Kasumi-1 (cell line): ENCODE measurements at places on chromosomes 2 and 18.

DNA sequence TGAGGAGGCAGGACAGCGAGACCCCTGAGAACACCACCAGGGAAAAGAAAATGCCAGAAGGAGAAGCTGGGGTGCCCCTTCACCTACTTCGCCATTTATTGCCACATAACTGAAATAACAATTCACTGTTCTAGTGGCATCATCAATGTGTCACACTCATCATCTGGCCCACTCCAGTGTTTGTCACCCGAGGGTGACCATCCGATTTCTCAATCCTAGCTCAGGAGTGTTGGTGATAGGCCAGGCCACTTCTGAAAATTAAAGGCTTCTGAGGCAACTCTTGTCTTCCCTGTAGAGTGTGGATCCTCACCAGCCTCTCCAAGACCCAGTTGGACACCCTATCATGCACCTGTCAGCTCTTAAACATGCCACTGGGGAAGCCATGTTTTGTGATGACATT lies 62.9 kb upstream of the BZW1 start:
- DNase-seq, result no peak

- no peak for DNase-seq
Measured at GRCh38 chr2:241506793-241507429, 1.5 kb downstream of the STK25 start.

DNA sequence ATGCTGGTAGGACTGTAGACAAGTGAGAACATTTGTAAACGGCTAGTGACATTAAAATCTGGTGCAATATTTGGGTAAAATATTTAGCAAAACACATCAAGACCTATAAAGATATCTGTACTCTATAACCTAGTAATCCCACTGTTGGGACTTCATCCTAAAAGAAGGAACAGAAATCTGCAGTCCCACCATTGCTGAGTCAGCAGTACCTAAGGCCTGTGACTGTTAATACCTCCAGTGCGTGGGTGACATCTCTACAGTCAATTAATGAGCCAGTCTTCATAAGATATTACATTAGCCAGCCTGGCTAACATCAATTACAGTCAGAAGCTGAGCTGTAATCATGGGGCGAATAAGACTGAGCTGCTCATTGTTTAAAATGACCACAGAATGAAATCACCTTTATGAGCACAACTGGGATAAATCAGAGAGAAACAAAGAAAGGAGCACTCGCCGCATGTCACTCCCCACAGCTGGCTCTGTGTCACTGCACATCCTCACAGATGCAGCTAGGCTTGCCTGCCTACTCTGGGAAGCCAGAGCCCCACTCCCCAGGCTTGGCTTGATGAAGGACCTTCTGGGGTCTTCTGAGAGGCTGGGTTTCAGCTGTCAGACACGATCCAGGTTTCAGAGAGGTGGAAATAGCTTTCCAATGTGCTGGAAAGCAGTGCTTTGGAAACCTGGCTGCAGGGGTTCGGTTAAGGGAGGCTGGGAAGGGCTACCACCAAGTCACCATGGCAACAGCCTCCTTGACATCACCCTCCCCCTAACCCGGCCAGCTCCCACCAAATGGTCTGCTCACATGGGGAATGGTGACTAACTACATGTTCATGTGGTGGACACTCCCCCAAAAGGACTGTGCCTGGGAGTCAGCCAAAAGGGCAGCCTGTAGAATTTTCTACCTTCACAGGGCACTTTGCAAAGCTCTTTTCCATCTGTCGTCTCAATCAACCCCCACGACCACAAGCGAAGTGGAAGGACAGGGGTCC lies 145.0 kb downstream of the ZBTB7C start:
- no peak for DNase-seq

GRCh38 chr2:105665480-105665879 lies 79.2 kb upstream of the NCK2 start:
- no peak for DNase-seq

DNA sequence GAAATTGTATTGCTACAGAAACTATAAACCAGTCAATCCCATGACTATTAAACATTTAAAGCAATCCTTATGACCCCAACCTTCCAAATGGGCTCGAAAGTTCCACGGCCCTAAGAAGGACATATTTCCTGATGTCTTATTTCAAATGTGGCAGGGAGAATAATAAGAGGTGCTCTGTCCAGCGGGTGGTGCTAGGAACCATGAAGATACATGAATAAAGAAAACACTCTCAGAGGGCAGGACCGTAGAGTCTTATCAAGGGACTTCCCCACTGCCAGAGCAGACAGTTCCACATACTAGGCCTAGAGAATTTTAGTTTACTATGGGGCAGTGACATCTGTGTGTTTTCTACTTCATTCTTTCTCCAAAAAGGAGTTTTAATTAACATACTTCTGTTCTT lies 187.1 kb upstream of the PIK3C3 start:
- DNase-seq, result peak; percentile 26

DNA sequence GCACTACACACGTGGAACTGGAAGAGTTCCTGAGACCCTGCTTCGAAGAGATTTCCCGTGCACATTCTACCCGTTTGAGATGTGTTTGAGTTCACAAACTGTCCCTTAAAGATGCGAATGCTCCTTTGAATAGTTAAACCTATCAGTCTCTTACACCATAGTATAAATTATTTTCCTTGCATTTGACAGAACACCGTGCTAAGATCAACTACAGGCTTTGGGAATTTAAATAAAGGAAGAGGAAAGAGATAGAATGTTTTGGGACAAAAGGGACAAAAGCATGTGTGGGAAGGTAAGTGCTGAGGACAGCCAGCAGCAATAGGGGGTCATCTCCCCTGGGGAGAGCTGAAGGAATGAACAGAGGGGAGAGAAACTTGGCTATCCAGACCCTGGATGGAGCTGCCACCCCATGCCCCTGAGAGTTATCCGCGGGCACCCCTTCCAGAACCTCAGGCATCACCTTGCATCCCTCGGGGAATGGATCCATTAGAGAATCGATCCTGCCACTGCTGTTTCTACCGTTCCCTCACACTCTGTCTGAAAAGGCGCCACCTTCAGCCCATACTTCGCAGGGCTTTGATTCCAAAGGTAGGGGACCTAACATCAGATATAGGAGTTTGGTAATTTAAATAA lies 888 bp upstream of the ADCY3 start:
- peak; percentile 50 for DNase-seq

GRCh38 chr2:128313091-128313836 lies 5.4 kb downstream of the HS6ST1 start:
- no peak for DNase-seq

GRCh38 chr18:28175930-28176697 lies 816 bp downstream of the CDH2 start:
- no peak for DNase-seq

- DNase-seq, result no peak
Measured at GRCh38 chr18:76932026-76932819, 109.9 kb downstream of the ZNF236 start.

- no peak for DNase-seq
Measured at GRCh38 chr2:181607629-181608590, 49.0 kb downstream of the CERKL start.

DNA sequence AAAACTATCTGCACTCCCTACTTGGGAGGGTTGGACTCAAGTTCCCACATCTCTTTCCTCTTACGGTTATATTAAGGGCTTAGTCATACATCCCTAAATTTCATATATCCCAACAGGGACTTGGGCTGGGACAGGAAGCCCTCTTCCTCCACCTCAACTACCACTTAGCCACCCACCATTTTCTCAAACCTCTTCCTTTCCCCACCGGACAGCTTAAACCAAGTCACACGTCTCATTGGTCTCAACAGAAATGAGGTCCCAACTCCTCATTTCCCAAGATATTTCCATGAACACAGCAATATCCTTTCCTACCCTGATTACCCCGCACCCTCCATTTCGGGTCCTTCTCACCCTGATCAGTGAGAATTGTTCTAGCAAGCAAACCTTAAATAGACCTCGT lies 736 bp downstream of the ZSCAN30 start:
- peak; percentile 18 for DNase-seq

DNA sequence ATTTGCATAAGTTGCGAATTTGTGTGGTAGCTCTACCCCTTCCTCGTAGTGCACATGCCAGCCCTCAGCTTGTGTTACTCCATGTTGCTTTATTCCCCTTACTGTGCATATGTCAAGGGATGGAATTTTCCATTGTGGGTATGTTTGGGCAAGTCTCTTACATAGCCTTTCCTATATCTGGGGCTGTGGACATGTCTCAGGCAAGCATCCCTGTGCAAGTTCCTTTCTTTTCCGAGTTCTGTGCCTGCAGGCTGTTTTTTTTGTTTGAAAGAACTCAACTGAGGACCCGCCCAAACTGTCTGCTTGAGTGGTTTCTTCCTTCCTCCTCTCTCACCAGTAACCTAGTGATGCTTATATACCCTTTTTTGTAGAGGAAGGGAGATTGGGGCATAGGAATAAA lies 1739.1 kb upstream of the PIK3C3 start:
- no peak for DNase-seq

- no peak for DNase-seq
Measured at GRCh38 chr2:216056739-216057138, 24.9 kb downstream of the PECR start.

DNA sequence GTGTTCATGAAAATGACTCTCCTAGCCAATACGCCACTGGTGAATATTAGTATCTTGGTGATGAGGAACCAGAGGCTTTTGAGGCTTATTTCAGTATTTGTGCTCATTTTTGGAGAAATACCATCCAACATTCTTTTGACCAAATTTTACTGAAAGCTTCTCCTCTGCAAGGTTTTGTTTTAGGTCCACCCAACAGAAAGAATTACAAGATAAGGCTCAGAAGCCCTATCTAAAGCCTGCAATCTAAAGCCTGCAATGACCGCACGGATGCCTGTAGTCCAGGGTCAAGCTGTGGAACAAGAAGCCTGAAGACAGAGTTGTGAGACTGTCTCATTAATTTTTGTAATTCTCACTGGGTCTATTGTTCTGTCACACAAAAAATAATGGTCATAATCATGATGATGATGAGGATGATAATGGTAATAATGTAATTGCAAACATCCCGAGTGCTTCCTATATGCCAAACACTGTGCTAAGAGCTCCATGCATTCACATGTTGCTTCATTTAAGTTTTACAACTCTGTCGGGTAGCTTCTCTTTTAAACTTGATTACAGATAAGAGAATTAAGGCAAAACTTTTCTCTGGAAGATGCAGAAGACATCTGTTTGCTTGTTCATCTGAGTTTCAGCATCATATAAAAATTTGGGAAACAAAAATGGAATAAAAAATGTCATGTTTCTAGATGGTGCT lies 33.2 kb upstream of the NCOA1 start:
- no peak for DNase-seq

DNA sequence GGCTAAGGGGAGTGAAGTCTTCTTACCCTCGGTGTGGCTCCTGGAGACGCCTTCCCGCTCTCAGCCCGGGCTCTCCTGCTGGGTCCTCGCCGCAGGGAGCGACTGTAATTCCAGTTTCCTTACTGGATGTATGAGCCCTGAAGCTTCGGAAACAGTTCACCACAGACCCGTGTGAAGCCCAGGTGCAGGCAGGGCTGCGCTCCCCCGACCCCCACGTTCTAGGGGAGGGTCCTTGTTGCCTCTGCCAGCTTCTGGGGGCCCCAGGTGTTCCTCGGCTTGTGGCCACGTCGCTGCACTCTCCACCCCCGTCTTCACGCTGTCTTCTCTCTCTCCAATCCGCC lies 5.1 kb upstream of the ASB1 start:
- no peak for DNase-seq

- no peak for DNase-seq
Measured at GRCh38 chr2:57943315-57943714, 103.3 kb upstream of the VRK2 start.

DNA sequence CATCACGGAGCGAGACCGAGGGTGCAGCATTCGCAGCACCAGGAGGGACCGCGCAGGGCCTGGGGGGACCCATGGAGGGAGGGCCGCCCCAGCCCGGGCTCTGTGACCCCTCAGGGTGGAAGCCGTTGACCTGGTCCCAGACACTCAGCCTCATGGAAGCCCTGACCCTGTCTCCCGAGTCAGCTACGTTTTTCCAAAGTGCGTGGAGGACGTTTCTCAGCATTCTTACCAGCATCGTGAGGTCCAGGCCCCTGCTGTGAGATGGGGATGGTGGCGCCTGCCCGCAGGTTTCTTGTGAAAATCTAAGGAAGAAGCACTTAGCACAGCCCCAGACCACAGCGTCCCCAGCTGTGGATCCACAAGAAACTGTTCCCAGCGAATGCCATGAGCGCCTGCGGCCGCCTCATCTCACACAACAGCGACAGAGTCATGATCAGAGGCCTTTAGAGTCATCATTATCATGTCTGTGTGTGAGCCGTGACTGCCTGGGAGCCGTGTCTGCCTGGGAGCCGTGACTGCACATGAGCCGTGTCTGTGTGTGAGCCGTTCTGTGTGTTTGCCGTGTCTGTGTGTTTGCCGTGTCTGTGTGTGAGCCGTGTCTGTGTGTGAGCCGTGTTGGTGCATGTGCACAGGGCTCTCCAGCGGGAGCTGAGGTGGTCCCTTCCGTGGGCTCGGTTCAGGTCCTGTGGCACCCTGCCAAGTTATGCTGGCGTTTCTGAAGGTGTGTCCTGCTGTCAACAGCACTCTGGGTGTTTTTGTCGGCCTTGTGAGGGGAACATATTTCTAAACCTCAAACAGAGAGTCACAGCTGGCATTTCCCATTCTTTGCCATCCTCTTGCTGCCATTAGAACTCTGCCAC lies 49.2 kb upstream of the KCNG2 start:
- DNase-seq, result no peak

GRCh38 chr2:236717729-236718128 lies 148.1 kb downstream of the ACKR3 start:
- DNase-seq, result no peak

DNA sequence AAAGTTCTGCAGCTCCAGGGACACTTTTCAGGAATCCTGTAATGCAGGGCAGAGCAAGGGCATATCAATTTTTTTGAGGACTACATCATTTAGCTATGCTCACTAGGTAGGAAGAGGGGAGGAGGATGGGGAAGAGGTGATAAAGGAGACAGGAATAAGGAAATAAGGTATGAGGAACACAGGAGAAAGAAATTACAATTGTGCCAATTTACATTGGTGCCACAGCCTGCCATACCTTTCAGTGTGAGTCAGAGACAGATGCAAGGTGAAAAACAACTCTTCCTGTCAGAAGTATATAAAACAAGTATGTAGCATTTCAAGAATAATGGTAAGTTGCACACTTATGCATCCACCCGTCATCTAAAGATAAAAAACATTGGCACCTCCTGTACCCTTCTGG lies 5.4 kb upstream of the MRPS9 start:
- DNase-seq, result no peak

GRCh38 chr2:6863792-6864191 lies 1.9 kb downstream of the CMPK2 start:
- DNase-seq, result no peak

DNA sequence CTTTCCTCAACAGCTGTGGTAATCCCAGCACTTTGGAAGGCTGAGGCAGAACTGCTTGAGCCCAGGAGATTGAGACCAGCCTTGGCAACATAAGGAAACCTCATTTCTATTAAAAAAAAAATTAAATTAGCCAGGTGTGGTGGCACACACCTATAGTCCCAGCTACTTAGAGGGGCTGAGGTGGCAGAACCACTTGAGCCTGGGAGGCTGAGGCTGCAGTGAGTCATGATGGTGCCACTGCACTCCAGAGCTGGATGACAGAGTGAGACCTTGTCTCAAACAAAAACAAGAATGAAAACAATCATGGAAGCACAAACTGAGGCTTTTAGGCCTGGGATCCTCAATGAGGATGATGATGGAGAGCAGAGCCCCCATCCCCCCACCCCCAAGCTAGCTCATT lies 19.8 kb downstream of the GAREM1 start:
- no peak for DNase-seq
